ENCODE measurements at places on chromosomes 2 and 18.

DNA sequence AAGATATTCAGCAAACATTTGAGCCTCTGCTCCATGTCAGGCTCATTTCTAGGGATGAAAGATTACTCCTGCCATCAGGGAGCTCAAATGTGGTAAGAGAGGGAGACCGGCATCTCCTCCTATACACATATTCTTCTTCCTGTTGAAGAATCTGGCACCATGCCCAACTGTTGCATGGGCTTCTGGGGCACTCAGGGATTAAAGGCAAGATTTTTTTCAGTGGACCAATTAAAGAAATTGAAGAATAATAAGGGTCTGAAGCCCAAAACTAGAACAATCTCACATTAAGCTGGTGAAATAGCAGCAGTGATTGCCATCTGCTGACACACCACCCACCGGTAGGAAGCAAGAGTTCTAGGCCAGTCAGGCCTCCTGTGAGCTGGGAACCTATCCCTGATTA, 145.4 kb upstream of the LYPD6 start:
- no peak for DNase-seq

DNA sequence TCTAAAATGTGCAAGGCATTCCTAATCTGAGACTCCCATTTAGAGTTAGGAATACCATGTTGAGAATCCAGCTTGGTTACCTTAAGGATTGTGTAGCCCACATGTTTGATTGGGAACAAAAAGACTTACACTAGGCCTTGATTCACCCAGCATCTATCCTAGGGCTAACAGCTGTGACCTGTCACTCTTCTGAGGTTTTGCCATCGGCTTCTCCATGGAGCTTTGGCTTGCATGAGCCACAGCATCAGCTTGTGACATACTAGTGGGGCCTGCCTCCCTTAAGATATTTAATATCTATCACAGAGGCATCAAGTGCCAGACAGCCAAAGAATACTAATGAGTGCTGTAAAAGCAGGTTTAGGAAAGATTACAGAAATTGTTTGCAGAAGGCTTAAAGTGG, 241.3 kb upstream of the UBE2E3 start:
- DNase-seq: no peak

DNA sequence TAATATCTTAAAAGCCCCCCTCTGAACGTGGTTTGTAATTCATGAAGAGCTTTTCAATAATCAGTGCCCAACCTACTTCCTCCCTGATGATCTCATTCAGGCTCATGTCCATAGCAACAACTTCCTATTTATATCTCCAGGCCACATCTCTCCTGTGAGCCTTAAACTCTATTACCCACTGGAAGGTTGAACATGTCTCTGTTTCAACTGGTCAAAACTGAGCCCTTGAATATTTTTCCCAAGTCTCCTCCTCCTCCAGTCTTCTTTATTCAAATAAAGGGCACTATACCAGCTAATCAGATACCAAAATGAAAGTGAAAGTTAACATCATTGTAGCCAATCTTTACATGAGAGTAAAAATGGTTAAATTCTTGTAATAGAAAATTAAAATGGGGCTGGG, 63.7 kb upstream of the ITGA4 start:
- DNase-seq: no peak

DNA sequence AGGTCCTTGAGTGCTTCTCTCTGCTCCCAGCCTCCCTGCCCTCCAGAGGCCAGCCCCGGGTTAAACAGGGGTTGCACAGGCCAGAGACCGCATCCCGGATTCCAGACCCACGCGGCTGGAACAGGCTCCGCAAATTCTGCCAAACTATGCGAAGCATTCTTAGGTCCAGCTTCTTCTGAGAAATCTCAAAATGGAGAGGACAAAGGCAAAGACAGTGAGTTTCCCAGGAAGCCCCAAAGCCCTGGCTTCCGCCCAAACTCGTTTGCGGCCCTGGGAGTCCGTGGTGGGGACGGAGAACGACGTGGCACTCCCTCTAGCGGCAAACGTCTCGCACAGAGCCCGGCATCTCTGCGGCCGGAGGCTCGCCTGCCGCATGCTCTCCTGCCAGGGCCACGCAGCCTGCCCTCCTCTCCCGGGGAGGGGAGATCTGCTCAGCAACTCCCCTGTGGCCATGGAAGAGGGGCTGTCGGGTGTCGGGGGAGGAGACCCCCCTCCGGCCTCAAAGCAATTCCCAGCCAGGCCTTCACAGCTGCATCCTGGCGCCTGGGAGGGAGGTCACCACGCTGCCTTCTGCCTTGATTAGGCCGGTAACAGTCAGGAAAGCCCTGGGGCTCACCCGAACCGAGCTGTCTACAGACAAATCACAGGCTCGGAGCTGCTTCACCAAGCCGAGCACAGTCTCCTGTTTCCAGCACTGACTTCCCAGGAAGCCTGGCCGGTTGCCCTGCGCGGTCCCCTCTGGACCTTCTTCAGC, 33.4 kb upstream of the KLHL29 start:
- peak; percentile 80 for DNase-seq

DNA sequence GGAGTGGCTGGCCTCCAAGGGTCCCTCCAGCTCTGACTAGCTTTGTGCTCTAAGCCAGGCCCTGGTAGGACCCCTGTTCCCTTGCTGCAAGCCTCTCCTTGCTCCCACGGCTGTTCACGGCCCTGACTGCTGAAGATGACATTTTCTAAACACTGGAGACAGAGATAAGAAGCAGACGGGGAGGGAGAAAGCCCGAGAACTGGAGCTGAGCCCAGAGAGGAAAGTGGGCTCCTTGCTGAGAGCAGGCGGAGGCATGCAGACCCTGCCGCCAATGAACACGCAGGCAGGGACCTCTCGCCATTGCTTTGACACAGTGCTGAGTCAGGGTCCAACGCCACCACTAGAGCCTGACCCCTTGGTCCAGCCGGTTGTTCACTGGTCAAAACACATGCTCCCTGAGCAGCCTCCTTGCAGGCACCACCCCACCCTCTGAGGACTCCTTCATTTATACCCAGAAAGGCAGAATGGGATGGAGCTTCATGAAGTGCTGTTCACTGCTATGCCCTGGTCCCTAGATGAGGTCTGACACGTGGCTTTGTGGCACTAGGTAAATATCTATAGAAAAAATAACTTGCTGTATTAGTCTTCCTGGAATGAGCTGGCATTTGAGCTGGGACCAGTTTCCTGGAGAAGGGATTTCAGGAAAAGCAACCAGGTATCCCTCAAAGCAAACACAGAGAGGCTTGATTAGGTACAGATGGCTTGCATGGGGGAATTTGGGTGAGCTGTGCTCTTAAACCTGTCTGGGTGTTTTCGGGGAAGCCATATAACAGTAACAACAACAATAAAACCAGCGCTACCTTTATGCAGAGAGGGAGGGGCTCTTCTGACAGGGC, 65.7 kb downstream of the MCFD2 start:
- no peak for DNase-seq

- DNase-seq: no peak
Observed at GRCh38 chr2:13021470-13021957, 304.8 kb downstream of the TRIB2 start.

GRCh38 chr18:12049978-12050811, 43.4 kb upstream of the ANKRD62 start:
- DNase-seq: no peak

- DNase-seq: no peak
Observed at GRCh38 chr2:110678457-110679336, 834 bp upstream of the BUB1 start.

GRCh38 chr2:38164881-38165280, 88.9 kb upstream of the CYP1B1 start:
- DNase-seq: no peak

- DNase-seq: no peak
Observed at GRCh38 chr2:162768656-162769055, 69.9 kb downstream of the KCNH7 start.

DNA sequence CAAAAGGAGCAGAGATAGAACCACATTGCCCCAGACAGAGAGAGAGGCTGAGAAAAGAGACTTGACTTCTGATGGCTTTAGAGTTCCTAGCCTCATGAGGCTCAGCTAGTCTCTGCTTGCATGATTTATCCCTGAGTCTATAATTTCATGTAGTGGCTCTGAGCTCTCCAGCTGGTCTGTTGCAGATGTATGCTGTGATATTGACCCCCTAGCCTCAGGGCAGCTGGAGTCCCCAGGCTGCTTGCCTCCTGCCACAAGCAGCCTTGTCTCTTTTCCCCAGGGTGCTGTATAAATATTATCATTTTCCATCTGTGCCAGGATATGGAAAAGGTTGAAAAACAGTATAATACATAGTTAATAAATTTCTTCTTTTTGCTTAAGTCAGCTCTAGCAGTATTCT, 467.6 kb upstream of the CWC22 start:
- no peak for DNase-seq

DNA sequence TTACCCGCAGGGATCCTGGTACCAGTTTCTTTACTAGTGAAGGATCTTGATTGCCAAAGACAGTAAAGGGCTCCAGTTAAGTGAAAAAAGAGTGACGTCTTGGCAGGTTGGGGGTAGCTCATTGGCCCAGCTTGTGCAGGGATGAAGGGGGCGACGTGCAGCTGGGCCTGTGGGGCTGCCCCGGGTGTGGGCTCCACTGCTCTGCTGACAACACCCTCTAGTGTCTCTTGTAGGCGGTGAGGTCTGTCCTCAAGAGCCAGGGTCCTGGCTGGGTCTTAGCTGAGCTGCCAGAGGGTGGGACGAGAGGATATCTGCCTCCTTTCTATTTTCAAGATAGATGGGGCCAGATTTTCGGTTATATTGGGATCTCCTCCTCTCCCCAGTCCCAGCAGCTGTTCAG, 6.1 kb downstream of the ARHGEF4 start:
- DNase-seq: no peak

- DNase-seq: no peak
Observed at GRCh38 chr18:66571845-66572244, 32.0 kb downstream of the CDH19 start.

GRCh38 chr2:152445791-152446201, 110.8 kb downstream of the FMNL2 start:
- DNase-seq: peak; percentile 59

DNA sequence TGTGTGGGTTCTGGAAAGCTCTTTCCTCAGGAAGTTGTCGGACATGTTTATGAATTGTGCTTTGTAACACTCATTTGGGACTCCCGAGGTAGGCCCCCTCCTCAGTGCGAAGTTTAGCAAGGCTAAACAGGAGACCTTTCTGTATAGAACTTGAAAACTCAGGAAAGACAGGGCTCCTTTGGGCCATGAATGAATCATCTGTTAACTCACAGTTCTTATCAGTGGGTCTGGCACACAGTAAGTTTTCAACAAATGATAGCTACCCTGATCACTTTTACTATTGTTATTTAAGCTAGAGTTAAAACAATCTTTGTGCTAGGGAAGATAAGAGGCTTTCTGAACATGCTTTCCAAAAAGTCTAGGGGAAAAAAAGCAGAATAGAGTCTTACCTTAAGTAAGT, 430.5 kb upstream of the ETAA1 start:
- DNase-seq: no peak

DNA sequence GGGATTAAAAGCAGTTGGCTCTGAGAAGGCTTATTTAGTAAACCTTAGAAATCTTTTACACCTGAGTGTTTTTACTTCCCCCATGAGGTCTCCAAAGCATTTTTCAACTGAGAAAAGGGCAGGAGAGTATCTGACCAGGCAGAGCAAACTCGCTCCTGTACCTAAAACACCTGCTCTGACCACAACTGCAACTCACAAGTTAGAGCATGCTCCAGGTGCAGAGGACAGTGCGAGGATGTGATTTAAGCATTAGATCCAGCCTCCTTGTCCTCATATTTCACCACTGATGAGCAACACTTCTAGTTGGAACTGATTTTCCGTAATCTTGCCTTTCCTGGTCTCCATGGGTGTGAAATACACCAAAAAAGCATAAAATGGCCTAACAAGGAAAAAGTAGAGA, 34.5 kb upstream of the TBC1D8 start:
- no peak for DNase-seq

GRCh38 chr2:219631406-219631891, 4.0 kb downstream of the SLC4A3 start:
- no peak for DNase-seq

DNA sequence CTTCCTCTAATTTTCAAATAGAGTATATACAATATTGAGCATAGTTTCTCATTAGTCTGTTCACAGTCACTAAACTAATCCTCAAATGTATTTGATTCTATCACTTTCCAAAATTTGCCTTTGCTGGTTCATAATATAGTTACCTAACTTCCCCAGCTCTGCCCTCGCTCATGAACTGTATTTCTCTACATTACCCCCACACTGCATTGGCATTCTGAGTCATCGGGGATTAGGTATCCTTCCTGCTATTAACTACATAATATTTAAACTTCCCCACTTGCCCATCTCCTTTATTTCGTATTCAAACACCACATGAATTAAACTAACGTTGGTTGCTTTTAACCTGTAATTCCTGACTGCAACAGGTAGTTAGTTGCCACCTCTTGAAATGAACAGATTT, 14.8 kb upstream of the CLASP1 start:
- DNase-seq: no peak

GRCh38 chr2:110638004-110638403, 39.9 kb downstream of the BUB1 start:
- no peak for DNase-seq

DNA sequence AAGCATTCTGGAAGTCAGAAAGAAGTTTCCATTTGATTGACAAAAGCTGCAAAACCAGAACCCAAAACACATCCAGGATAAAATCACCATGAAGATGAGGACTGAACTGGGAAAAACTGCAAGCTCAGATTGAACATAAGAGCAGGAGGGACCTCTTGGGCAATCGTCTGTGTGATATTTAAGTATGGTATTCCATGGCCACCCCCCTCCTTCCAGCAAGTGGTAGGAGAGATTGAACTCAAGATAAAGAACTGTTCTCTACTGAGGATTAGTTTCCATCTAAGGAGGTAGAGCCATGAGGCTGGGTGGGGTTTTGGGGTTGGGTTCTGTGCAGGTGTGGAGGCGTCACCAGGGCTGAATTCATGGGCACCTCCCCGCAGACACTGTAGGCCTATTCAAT, 251.1 kb downstream of the NCKAP5 start:
- no peak for DNase-seq

DNA sequence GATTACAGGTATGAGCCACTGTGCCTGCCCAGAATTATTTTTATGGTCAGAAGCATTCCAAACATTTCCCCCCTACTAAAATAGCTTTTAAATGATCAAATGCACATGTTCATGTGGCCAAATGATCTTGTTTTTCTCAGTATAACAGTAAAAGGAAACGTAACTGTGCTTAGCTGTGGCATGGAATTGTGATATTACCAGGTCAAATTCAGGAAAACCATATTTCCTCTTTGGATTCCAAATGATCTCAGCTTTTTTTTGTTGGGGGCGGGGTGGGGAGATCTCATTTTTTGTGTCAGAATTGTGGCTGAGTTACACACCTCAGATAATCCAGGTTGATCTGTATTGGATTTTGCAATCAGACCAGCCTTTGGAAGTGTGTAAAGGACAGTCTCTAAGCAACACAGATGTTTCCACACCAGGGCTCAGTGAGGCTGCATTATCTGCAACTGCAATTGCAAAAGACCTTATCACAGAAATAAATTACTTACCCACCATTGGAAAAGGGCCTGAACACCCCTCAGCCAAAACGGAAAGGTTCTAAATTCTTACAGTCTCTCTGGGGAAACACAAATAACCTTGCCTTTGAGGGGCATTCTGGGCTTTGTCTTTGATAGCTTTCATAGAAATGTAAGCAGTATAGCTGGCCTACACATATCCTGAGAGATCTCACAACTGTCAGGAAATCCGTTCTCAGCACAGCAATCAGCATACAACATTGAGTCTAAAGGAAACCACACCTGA, 8.4 kb downstream of the CASP10 start:
- no peak for DNase-seq

GRCh38 chr18:25464227-25464626, 112.3 kb upstream of the ZNF521 start:
- no peak for DNase-seq

GRCh38 chr2:127581516-127582490, 46.3 kb downstream of the MYO7B start:
- DNase-seq: no peak
